ENCODE measurements at places on chromosomes 1 and 21.

DNA sequence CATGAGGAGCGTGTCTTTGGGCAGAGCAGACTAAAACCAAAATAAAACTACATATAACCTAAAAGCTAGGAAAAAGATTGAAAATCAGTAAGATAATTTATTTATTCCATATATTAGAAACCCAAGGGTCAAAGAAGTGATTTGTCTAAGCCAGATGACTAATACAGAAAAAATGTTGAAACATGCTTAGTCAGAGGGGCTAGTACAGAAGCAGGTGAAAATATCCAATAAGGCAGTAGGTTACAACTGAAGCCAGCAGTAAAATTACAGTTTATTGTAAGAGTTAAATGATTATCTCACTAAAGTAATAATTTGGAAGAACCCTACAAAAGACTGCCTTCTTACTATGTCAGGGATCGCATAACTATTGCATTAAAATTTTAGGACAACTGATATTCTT lies 1190.9 kb upstream of the PRMT6 start:
- no peak for DNase-seq

DNA sequence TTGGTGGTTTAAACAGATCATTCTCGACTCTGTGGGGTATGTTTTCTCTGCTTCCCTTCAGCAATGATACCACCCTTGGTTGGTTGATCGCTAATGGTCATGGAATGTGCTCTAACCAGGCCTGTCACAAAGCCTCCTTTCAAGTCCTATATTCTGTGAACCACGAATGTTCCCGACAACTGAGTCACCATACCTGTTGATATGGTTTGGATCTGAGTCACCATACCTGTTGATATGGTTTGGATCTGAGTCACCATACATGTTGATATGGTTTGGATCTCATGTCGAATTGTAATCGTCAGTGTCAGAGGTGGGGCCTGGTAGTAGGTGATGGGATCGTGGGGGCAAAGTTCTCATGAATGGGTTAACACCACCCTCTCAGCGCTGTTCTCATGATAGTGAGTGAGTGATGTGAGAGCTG lies 10.2 kb upstream of the CAMK2N1 start:
- DNase-seq = no peak

DNA sequence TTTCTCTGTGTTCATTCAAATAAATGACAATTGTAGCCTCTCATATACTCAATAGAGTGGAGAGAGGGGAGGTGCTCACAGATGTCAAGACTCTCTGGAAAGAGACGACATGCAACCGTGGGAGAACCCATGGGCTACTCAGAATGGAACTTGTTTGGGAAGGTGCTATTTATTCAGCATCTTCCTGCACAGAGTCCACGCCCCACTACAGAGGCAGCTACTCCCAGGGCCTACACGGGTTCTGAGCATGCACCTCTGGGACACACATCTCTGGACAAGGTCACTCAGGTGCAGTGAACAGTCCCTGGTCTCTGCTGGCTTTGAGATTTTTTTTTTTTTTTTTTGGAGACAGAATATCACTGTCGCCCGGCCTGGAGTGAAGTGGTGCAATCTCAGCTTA lies 64.1 kb downstream of the NID1 start:
- DNase-seq = no peak

DNA sequence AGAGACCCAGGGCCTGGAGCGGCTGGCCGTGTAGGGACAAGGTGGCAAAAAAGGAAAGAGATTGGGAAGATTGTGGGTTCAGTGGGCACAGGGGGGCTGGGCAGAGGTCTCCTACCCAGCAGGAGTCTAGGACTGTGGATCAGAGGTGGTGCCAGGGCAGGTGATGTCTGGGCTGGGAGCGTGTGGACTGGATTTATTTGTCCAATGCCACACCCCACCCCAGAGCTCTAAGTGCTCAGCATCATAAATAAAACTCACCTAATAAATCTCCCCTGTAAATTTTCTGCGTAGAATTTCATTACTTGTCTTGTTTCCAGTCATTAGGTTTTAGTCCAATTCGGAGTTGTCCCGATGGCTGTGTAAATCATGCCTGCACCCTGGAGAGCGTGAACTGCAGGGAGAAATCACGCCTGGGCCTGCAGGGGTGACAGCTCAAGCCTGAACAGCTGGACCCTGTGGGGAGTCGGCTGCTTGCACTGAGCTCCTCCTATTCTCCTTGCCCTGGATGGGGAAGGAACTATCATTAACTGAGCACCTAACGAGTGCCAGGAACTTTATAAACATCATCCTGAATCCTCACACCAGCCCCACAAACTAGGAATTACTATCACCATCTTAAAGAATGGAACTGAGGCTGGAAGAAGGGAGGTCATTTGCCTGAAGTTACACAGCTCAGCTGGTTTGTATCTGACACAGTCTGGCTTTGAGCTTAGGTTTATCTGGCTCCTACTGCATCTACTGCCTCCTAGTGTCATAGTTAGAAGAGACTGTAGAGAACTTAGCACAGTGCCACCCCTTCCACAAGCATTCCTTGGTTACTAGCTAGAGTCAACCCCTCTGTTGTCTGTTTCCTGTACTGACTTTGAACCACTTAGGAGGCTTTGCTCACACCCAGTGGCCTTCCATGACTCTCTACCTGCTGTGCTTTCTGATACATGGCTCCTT lies 25.0 kb upstream of the POU3F1 start:
- DNase-seq = no peak

DNA sequence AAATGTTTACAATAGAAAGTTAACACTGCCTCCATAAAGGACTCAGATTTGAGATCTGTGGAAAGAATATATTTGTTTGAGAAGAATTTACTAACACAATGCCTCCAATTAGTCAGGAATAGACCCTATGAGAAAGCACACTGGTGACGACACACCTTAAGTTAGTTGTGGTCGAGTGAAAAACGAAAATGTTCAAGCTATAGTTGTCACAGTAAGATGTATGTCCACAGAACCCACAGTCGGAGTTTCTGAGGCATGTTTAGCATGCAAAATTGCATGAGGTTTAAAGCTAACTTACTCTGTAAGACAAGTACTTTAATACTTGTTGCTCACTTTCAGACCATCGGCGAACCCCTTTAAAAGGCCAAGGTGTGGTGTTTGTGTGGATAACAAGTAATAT lies 69.9 kb upstream of the SIPA1L2 start:
- no peak for DNase-seq
